Peyer's patch (tissue), 4 donors: ENCODE measurements at places on chromosomes 5 and 9. TPM values are rescaled to one million over a fixed set of nuclear protein-coding genes. Genes with fewer than 3 reads are reported as not detected.

DNA sequence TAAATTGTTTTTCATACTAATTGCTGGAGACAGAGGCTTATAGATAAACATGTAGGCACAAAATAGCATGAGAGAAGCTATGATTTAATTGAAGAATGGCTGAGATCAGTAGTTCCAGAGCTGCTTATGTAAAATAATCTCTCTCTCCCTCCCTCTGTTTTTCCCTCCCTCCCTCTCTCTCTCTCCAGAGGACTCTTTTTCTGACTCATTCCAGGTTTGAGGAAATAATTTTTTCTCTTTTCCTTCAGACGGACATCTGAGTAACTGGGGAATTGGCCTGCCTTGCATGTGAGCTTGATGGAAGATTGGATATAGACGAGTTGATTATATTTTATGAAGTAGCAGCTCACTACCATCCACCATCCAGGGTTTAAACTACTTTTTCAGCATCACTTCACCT is 35.5 kb downstream of the KCTD16 start:
- DNase-seq = no peak

DNA sequence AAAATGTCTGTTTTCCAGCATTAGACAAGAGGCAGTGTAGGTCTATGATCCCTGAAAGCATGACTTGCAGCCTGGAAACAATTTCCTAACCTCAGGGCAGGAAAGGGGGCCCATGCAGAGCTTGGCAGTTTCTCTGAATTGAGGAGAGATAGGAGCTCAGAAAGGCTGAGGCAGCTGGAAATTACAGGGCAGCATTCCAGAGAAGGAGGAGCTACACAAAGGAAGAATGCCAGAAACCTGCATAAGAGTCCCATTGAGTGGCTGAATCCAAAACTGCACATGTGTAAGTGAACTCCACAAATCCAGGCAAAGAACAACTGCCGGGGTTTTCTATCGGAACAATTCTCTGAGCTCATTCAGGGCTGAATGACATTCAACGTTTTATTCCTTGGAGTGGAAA is 346.8 kb downstream of the PIK3R1 start:
- no peak for DNase-seq

DNA sequence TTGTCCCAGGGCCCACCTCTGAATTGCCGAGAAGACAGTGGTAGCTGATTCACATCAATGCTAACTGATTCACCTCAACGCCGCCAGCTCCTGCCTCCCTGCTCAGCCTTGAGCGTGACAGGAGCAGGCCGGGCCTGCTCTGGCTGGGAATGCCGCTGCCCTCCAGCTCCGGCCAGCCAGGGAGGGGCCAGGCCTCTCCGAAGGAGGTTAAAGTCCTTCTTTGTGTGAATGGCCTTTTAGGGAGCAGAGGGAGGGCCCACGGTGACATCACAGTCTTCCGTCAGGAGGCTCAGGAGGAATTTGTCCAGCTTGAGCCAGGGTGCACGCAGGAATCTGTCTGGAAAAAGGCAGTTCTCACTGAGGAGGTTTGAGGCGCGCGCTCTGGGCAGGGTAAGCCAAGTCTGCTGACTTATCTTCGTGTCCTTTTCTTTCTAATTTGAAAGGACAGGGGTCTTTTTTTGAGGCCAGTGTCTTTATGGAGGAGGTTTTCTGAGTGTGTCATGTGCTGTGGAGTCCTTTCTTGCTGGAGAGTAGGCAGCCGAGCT is 82.7 kb downstream of the C9orf152 start:
- DNase-seq = peak; percentile 91

GRCh38 chr5:139893873-139894272 is 98.3 kb downstream of the PSD2 start:
- DNase-seq = no peak

DNA sequence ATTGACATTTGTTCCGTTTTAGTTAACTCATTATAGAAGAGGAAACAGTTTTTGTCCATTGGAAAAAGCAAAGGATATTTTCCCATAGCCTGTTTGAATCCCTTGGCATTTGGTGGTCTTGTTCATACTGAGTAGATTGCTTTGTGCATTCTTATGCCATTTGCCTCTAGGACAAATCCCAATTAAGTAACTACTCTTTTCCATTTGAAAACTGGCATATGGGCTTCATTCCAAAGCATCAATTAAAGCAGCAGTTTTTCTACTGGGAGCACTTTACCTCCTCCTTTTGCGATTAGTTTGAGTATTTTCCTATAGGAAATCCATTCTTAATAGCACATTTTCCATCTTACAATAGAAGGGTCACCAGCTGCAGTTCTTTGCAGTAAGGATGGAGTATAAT is 31.2 kb downstream of the GPR21 start:
- DNase-seq = no peak

- DNase-seq = no peak
These were observed 47.2 kb downstream of the RAB24 start for GRCh38 chr5:177256296-177256695.

Gene STKLD1
- total RNA-seq = not detected

DNA sequence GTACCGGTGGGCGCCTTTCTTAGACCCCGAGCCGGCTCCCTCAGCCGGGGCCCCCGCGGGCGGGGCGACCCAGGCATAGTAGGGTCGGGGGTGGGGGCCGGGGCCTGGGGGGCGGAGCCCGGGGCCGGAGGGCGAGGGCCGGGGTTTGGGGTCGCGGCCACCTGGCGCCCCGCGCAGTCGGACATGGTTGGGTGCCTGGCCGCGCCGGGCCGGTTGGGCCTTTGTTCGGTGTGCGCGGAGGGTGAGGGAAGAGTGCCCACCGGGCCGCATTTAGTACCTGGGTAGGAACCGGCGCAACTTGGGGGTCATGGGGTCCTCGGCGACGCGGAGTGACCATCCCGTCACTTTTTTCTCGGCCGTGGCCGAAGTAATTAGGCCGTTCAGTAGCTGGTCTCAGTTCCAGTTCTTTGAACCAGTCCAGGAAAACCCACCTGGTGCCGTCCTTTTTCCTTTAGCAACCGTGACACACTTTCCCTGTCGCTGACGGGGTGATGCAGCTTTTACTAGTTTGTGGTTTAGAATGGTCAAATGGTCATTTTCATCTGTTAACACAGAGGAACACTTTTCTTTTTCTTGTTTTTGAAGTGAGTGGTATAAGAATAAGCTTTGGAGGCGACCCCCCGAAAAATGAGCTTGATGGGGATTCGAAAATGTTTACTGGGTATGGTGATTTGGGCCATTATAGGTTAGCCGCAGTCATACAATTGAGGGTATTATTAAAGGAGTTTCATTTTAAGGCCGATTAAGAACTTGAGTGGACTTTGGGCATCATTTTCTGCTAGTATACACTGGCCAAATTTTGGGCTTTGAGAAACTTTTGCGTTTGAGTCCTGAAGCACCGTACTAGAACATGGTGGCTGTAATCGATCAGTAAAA is 589 bp downstream of the CKS2 start:
- DNase-seq = peak; percentile 55

GRCh38 chr5:87048156-87048555 is 219.5 kb upstream of the RASA1 start:
- no peak for DNase-seq

Gene OTP
- not detected for total RNA-seq

- DNase-seq = no peak
These were observed 65.7 kb upstream of the TNFAIP8 start for GRCh38 chr5:119290161-119290569.

DNA sequence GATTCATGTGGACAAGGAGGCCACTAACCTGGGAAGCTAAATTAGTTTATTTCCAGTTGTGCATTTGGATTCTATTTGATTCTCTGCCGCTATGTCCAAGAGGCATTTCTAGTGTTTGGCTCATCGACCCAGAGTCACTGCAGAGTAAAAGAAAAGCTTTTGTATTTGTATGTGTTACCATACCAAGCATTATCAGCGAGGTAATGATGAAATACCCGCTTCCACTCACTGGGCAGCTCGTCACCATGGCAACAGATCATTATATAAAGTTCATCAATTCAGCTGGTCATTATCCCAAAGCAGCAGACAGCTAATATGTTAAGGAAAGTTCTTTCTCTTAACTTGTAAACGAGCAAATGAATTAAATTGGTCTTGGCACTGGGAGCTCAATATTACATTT is 380.3 kb downstream of the SEMA5A start:
- no peak for DNase-seq

- DNase-seq = peak; percentile 72
These were observed at the start of gene TRIM14 for GRCh38 chr9:98118640-98119601. TRIM14 (minus strand) TSS chr9:98119222; CDS start chr9:98119188, 34 bp downstream.
